ENCODE measurements at places on chromosomes 4 and X.

GRCh38 chr4:119068529-119068962 is 67.1 kb upstream of the MYOZ2 start:
- no peak for DNase-seq

DNA sequence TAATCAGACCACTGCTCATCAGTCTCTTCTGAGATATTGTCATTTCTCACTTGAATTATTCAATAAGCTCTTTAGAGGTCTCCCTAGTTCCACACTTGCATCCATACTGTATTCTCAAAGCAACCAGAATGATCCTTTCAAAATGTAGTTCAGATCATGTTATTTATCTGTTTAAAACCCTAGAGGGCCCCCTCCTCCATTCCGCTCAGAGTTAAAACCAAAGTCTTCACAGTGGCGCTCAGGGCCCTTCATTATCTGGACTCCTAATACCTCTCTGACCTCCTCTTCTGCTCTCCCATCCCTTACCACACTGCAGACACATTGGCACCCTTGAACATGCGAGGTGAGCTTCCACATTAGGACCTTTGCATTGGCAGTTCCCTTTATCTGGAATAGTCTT is 32.7 kb upstream of the HPGDS start:
- no peak for DNase-seq

GRCh38 chr4:22192084-22192511 is 243.5 kb upstream of the KCNIP4 start:
- DNase-seq, result no peak

- no peak for DNase-seq
Observed at GRCh38 chr4:102598086-102598761, 97.1 kb downstream of the NFKB1 start.

GRCh38 chrX:16491461-16491860 is 158.5 kb upstream of the S100G start:
- DNase-seq, result no peak

GRCh38 chr4:1277667-1278665 is 11.7 kb upstream of the MAEA start:
- DNase-seq, result no peak

DNA sequence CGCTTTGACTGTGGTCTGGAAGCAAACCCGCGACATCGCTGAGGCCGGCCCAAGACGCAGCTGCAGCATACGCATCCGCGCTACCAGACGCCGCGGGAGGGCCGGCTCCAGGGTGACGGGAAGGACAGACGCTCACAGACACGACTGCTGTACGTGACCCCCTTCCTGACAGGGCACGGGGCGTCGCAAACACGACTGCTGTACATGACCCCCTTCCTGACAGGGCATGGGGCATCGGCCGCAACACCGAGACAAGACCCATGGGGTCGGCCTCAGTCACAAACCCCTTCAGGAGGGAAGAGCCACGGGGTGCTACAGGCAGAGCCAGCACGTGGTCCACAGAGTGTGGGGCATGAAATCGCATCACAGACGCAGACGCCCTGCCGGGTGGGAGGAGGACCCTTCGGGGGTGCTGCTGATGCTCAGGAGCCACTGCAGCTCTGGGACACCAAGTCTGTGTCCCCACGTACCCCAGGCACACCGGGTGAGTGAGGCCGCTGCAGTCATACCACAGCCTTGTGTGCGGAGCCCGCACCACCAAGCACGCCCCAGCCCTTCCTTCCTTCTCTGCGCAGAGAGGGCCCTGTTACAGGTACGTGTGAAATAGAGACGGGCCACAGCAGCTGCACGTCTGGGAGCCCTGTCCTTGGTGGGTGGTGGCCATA is 38.7 kb upstream of the CPLX1 start:
- DNase-seq, result no peak

DNA sequence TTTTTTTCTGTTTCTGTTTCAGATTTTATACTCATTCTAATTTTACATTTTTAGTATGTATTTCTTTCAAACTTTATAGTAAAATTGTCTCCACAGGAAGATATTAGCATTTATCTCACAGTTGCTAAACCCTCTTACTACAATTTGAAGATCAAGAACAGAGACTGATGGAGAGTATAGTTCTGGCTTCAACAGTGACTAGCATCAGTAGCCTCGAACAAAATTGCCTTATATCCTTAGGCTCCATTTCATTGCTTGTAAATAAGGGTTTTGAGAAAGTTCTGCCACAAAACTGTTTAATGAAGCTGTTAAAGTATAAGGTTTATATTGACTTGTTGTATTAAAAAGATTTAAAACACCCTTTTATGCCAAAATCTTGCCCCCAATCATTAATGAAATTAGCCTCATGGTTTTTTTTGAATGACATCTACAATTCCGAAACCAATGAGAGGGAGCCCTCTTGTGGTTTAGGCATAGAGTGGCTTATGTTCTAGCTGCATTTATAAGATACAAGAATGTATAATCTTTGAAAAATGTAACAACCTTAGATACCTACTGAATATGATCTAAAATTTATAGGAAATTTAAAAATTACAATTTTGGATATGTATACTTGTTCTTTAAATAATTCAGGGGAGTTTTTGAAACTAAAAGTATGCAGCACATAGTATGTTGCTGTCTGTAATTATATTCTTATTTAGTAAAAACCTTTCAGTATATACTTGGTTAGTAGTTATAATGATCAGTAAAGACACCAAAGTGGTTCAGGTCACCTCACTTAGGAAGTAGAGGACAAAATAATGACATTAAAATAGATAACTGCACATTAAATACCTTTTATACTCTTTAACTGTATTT is 109.8 kb upstream of the HPGD start:
- DNase-seq, result peak; percentile 6

DNA sequence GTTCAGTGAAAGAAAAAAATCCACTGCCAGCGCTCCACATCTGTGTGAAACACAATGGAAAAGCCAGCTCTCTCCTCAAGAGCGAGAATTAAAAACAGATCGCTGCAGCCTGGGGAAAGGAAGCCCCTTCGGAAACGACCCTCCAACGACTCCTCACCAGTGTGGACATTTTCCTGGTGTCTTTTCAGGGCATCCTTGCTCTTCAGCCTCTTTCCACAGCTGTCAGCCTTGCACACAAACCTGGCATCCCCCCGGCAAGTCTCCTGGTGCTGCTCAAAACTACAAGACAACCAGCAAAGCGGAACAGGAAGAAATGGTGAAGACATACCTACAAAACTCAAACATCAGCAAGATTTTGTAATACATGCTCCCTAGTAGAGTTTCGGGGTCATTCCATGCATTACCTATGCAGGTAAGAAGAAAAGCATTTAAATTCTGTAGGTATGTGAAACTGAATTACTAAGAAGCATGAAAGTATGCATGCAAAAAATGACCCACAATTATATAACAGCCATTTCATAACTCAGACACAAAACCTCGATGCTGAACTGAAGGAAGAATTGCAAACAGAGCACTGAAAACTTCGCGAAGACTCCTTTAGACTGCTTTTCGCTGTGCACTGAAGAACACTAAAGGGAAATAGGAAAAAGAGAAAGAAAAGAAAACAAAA is 106.1 kb downstream of the PRDM5 start:
- no peak for DNase-seq

Data from NCI-H1694 (cell line).